ENCODE measurements at places on chromosomes 11 and 22. TPM values are rescaled to one million over a fixed set of nuclear protein-coding genes. Genes with fewer than 3 reads are reported as not detected.

The MS4A14 gene
- not detected for total RNA-seq

The RIC3 gene
- total RNA-seq: not detected

The FUT4 gene
- total RNA-seq: 7.7 TPM

The INTS4 gene
- 66.1 TPM for total RNA-seq
